ENCODE measurements at places on chromosomes 6 and 20. TPM values are rescaled to one million over a fixed set of nuclear protein-coding genes. Genes with fewer than 3 reads are reported as not detected.
A peak's percentile ranks its signal among the peaks of the same experiment; 100 is the strongest.

The LGSN gene
- total RNA-seq, result not detected

The WFDC12 gene
- not detected for total RNA-seq

DNA sequence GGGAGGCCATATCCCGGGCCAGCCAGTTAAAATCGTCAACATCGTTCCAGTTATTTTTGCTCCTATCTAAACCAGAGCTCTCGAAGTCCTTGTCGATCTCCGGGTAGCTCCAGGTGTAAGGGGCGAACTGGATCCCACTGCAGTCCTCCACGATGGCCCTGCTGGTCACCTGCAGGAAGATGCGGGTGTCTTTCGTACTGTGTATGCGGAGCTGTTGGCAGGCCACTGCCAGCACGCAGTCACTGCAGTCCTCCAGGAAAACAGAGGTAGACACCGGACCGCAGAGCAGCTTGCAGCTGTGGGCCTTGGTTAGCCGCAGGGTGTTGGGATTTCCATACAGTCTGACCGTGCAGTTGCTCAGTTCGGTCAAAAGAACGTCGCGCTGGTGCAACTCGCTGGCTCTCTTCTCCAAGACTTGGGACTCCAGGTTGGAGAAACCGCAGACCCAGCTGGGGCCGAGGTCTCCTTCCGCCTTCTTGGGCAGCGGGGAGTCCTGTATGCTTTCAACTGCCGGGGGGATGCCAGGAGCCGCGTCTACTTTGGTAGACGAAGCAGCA is 742 bp downstream of the TBCC start:
- peaks cover 19% of the 10 kb centered on the region for H3K4me1 ChIP-seq

DNA sequence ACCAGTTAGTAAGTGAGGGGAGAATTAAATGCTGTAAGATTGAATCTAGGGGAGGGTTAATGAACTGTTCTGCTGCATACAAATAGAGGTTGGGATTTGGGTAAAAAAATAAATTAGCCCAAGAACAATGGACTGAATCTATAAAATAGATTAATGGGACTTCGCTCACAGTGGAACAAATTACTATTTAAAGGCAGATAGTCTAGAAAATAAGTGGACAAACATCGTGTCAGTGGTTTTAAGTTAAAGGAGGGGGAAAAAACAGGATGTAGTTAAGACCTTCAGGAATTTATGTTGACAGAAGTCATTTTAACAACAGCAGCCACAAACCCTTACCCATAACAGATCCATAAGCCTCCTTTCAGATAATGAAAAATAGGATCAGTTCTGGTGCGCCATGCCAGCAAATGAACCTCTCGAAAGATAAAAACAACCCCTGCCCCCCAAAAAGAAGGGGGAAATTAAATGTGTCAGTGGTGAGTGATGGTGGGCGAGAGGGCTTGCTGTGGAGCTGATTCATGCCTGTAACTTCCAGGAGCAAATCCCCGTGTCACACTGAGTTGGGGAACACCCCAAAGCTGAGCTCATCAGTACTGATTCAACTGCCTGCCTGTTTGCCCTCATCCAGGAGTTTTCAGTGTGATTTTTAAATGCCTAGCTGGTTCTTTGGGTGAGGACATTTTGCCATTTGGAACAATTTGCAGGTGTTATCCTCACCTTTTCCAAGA is 86.8 kb downstream of the PPP1R14C start:
- no peaks in the 10 kb centered on the region for H3K4me1 ChIP-seq
- H3K27me3 ChIP-seq, result no peaks in the 10 kb centered on the region
- H3K27ac ChIP-seq, result no peak overlapping the region
- no peaks in the 10 kb centered on the region for H3K36me3 ChIP-seq
- no peak for DNase-seq

DNA sequence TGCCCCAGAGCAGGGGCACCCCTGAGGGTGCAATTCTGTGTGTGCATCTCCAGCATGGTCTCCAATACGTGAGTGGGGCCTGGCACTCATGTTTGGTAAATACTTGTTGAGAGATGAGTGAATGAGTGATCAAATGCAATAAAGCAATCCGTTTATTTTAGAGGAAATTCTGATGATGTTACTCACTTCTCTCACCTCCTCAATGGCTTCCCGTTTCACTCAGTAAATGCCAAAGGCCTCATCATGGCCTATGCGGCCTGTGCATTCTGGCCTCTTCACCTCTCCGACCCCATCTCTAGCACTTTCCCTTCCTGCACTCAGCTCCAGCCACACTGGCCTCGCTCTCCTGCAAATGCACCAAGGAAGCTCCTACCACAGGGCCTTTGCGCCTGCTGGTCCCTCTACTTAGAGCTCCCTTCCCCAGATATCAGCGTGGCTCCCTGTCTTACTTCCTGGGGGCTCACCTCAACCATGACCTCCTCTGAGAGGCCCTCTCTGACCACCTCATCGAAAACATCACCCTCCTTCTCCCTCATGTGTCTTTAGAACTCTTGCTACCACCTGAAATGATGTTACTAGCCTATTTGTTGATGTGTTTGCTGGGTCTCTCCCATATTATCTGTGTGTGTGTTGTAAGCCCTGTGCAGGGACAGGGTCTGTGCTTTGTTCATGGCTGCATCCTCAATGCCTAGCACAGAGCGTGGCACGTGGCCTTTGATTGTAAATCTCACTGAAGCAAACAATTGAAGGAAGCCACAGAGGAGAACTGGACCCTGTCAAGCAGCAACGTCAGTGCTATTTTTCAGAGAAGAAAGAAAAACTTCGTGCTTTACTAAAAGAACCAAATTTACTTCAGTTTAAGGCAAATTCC is 42.6 kb downstream of the RAB44 start:
- no peak overlapping the region for H3K4me3 ChIP-seq
- H3K4me1 ChIP-seq, result peaks cover 10% of the 10 kb centered on the region
- no peak overlapping the region for H3K27ac ChIP-seq
- no peaks in the 10 kb centered on the region for H3K36me3 ChIP-seq
- DNase-seq, result no peak
- H3K27me3 ChIP-seq, result no peaks in the 10 kb centered on the region

The TEAD3 gene
- total RNA-seq, result 40.1 TPM

DNA sequence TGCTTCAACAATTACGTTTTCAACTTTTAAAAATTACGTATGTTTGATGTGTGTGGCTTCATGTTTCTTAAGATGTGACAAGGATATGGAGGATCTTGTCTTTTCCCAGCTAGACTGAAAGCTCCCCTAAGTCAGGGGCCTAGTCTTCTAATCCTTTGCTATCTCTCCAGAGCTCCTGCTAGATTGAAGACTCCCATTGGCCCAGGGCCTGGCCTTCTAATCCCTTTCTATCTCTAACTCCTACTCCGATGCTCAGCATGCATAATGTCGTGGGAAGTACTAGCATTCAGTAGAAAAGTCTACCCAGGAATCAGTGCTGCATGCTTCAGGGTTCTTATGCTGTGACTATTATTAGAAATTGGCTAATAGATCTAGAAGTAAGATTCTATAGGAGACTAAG is 144.8 kb upstream of the SUPT3H start:
- H3K36me3 ChIP-seq, result no peaks in the 10 kb centered on the region
- no peaks in the 10 kb centered on the region for H3K27me3 ChIP-seq
- no peak for DNase-seq

- peaks cover 5% of the 10 kb centered on the region for H3K4me1 ChIP-seq
- H3K27me3 ChIP-seq, result no peaks in the 10 kb centered on the region
- no peak overlapping the region for H3K4me3 ChIP-seq
- no peak overlapping the region for H3K27ac ChIP-seq
- no peak for DNase-seq
- H3K36me3 ChIP-seq, result no peaks in the 10 kb centered on the region
Observed at GRCh38 chr6:7268816-7269555, 44.0 kb downstream of the SSR1 start.

GRCh38 chr6:168217216-168217879 is 102.2 kb downstream of the DACT2 start:
- no peak overlapping the region for H3K4me3 ChIP-seq
- H3K27me3 ChIP-seq, result peaks cover 95% of the 10 kb centered on the region
- no peaks in the 10 kb centered on the region for H3K4me1 ChIP-seq

The TNFRSF6B gene
- not detected for total RNA-seq

DNA sequence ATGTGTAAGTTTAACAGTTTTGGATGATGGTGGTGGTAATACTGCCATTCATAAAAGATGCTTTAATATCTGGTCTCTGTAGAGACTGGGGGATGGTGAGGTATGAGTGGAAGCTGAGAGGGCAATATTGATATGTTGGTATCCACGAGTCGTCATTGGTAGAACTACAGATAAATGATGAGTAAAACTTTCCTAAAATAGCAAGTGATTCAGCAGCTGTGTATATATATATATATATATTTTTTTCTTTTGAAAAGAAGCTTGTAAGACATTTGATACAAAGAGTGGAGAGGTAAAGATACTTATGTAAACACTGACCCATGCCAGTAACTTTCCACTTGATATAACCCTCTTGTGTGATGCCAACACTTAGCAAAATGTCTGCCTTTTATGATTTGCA is 41.7 kb upstream of the CITED2 start:
- no peak overlapping the region for H3K27ac ChIP-seq
- no peak overlapping the region for H3K4me3 ChIP-seq
- no peaks in the 10 kb centered on the region for H3K4me1 ChIP-seq
- no peak for DNase-seq
- H3K27me3 ChIP-seq, result no peaks in the 10 kb centered on the region

DNA sequence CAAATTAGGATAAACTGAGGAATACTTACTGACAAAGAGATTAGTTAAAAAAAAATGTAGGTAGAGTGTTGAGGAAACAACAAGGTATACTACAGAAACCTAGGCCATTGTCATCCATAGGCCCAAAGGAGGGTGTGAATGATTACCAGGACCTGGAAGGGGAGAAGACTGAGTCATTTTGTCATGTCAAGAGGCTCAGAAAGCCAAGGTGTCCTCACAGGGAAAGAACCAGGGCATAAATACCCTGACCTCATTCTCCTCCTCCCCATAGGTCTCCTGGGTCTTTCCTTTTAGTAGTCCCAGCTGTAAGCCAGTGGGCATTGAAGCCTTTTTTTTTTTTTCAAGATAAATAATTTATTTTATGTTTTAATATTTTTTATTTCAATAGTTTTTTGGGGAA is 582.1 kb upstream of the JAG1 start:
- DNase-seq, result no peak
- no peaks in the 10 kb centered on the region for H3K36me3 ChIP-seq
- H3K4me3 ChIP-seq, result no peak overlapping the region
- H3K27me3 ChIP-seq, result no peaks in the 10 kb centered on the region
- no peaks in the 10 kb centered on the region for H3K4me1 ChIP-seq

- peaks cover 23% of the 10 kb centered on the region for H3K4me1 ChIP-seq
- peak; percentile 88 for DNase-seq
- H3K4me3 ChIP-seq, result no peak overlapping the region
- H3K27ac ChIP-seq, result peak overlapping the region; percentile 73
Observed at GRCh38 chr6:160791981-160792418, 90.0 kb downstream of the PLG start.

DNA sequence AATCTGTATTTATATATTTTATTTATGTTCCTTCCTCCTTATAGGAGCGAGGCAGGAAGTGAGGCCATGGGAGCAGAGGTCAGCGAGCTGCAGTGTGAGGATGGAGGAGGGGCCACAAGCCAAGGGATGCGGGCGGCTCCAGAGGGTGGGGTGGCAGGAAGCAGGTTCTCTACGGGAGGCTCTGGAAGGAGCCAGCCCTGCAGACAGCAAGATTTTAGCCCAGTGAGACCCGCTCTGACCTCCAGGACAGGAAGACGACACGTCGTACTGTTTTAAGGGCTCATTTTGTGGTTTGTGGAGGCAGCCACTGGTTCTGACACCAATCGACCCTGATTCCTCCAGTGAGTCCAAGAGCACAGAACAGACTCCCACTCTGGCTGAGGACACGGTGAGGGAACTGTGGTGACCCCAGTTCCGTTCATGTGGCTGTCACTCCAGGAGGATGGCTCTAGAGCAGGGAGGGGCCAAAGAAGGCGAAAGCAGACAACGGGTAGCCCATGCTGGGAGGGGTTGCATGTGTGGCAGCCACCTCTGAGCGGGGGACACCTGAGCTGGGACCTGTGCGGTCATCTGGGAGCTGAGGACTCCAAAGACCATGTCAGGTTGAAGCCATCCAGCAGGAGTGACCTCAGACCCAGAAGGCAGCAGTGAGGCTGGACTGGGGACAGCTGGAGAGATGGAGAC is 100.1 kb upstream of the BHLHE23 start:
- H3K27ac ChIP-seq, result no peak overlapping the region
- peaks cover 74% of the 10 kb centered on the region for H3K27me3 ChIP-seq
- DNase-seq, result no peak
- no peak overlapping the region for H3K4me3 ChIP-seq
- no peaks in the 10 kb centered on the region for H3K4me1 ChIP-seq

DNA sequence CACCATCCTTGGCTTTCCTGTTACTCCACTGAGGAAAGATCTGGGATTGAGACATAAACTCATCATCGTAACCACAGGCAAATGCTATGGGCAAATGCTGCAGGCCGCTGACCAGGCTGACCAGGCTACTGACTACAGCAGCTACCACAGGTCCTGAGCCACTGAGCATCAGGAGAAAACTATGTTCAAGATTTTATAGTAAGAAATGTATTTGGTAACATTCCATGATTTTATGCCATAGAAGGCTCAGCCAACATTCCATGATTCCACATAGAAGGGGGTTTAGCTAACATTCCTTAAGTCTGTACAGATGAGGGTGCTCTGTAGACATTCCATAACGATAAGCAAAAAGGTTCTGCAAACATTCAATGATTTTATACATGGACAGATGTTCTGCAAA is 16.1 kb upstream of the B4GALT5 start:
- no peak for DNase-seq
- peak overlapping the region; percentile 94 for H3K27ac ChIP-seq

DNA sequence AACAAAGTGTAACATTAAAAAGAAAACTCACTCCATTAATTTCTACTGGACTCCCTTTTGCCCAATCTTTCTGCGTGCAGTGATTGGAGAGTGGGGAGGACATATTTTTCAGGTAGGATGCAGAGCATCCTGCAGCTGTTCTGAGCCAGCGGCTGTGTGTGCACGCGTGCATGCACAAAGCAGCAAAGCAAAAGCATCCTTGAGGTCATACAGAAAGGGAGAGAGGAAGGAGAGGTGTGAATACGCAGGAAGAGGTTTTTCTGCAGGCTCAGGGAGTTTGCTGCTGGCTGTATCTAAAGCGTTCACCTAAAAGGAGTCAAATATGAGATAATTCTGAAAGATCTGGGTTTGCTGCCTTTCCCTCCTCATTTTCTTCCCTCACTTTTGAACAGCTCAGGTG is 108.4 kb downstream of the HUS1B start:
- no peak overlapping the region for H3K27ac ChIP-seq
- H3K36me3 ChIP-seq, result no peaks in the 10 kb centered on the region
- H3K4me3 ChIP-seq, result no peak overlapping the region
- H3K27me3 ChIP-seq, result no peaks in the 10 kb centered on the region
- no peaks in the 10 kb centered on the region for H3K4me1 ChIP-seq
- DNase-seq, result no peak

- no peak for DNase-seq
- H3K27me3 ChIP-seq, result no peaks in the 10 kb centered on the region
- H3K36me3 ChIP-seq, result no peaks in the 10 kb centered on the region
- peaks cover 43% of the 10 kb centered on the region for H3K4me1 ChIP-seq
Observed at GRCh38 chr20:23645575-23645974, 7.8 kb upstream of the CST3 start.

DNA sequence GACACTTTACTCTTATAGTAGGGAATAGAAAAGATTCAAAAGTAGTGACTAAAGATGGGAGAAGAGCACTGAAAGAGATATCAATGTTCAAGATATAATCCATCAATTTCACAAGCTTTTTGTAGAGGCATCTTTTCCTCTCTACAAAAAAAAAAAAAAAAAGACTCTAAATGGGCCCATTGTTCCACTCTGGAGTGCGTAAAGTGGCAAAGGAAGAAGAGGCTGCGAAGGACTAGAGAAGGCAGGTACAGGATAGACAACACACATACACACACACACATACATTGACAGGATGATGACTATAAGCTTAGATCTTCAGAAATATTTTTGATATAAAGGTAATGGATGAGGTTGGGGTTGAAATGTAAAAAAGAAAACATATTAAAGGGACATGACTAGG is 157.6 kb downstream of the HIVEP2 start:
- no peak overlapping the region for H3K4me3 ChIP-seq
- H3K27ac ChIP-seq, result no peak overlapping the region
- H3K36me3 ChIP-seq, result no peaks in the 10 kb centered on the region
- no peaks in the 10 kb centered on the region for H3K4me1 ChIP-seq

The NKAIN4 gene
- total RNA-seq, result not detected
